ENCODE measurements at places on chromosomes 1 and 21. TPM values are rescaled to one million over a fixed set of nuclear protein-coding genes. Genes with fewer than 3 reads are reported as not detected.
A peak's percentile ranks its signal among the peaks of the same experiment; 100 is the strongest.

The DPYD gene
- total RNA-seq: 19.7 TPM

The PPP1R15B gene
- total RNA-seq: 43.5 TPM

DNA sequence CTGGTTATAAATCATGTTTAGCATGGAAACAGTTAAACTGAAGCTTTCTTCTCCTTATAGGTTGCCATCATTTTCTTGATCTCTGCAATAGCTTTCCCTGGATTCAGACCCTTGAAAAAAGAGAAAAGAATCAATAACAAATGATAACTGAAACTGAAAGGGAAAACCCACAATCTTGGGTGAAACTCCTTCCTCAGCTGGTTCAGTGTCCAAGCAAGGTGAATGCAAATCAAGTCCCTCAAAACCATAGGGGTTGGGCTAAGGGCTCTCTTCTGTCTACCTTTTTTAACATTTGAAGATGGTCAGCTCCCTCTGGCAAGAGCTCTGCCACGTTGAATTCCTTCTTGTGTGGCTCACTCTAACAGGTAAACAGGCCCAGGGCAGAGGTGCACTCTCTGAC lies 7.1 kb upstream of the ATP13A2 start:
- no peak overlapping the region for H3K27ac ChIP-seq
- H3K4me1 ChIP-seq: no peaks in the 10 kb centered on the region
- peaks cover 9% of the 10 kb centered on the region for H3K36me3 ChIP-seq
- H3K27me3 ChIP-seq: no peaks in the 10 kb centered on the region
- H3K4me3 ChIP-seq: no peak overlapping the region

- H3K4me3 ChIP-seq: peak within 1 kb of the TSS; percentile 53
- H3K36me3 ChIP-seq: no peaks in the 10 kb centered on the region
- H3K4me1 ChIP-seq: no peaks in the 10 kb centered on the region
- DNase-seq: peak; percentile 73
These were observed at the start of gene TSPAN2 for GRCh38 chr1:115089420-115090185. Gene TSPAN2, minus strand, starts transcription at chr1:115089503. Its CDS starts 71 bp downstream, at chr1:115089432.

DNA sequence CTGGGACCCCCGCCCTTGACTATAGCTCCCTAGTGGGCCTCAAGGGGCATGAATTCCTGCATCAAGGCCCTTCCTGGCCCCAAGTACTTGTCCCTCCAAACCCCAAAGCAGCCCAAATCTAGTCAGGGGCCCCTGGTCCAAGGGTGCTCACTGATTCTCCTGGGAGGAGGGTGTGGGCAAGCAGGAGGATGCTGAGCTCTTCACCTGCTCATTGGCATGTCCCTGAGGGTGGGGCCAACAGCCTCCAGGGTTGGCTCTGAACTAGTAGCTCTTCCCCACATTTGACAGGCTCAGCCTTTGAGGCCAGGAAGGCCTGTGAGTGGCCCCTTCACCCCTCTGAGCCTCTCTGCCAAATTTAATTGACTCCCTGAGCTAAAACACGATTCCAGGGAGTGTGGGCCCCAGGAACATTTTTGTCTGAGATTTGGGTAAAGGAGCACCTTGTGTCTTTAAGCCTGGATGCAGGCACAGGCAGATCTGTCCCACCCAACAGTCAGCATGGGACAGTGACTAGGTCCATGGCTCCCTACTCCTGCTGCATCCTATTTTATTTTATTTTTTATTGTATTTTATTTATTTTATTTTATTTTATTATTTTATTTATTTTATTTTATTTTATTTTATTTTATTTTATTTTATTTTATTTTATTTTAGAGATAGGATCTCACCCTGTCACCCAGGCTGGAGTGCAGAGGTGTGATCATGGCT lies 11.0 kb upstream of the WNT9A start:
- no peaks in the 10 kb centered on the region for H3K36me3 ChIP-seq
- H3K27me3 ChIP-seq: no peaks in the 10 kb centered on the region
- H3K27ac ChIP-seq: no peak overlapping the region
- no peak overlapping the region for H3K4me3 ChIP-seq

- DNase-seq: no peak
- no peak overlapping the region for H3K4me3 ChIP-seq
- no peaks in the 10 kb centered on the region for H3K4me1 ChIP-seq
- no peak overlapping the region for H3K27ac ChIP-seq
These were observed 61.9 kb downstream of the TBCE start for GRCh38 chr1:235429143-235429542.

GRCh38 chr1:209416039-209416438 lies 167.5 kb upstream of the CAMK1G start:
- no peaks in the 10 kb centered on the region for H3K36me3 ChIP-seq
- H3K27ac ChIP-seq: no peak overlapping the region
- peak; percentile 89 for DNase-seq
- H3K4me3 ChIP-seq: no peak overlapping the region

The MAP10 gene
- 0.82 TPM for total RNA-seq

DNA sequence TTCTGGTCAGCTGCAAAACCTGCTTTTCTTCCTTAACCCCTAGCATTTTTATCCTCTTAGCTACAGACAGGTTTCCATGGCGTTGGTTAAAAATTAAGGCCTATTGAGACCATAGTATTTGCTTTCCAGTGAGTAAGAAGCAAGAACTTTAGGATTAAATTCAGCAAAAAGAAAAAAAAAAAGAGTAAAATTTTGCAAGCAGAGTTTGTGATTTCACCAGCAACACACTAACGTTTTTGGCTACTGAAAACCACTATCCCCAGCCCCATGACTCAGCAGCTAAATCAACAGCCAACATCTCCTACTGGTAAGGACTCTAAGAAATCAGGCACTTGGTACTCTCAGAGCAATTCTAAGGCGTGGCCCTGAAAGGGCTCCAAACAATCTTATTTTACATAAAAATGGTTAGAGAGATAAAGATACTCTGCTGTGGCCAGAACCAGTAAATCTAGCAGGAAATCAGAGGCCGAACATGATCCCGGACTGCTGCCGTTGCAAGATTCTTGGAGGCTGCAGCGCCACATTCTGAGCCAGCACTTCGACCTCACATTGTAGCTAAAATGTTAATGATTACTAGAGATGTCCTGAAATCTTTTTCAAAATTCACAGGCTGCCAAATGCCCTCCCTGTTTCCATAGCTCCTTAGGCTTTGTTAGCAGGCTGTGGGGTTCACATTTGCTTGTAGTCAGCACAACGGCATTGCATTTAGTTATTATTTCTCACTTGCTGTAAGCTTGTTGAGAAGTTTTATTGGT lies 1.6 kb upstream of the ENO1 start:
- H3K27me3 ChIP-seq: no peaks in the 10 kb centered on the region
- peaks cover 12% of the 10 kb centered on the region for H3K4me1 ChIP-seq
- peak; percentile 73 for DNase-seq
- peak overlapping the region; percentile 95 for H3K27ac ChIP-seq

All from prostate gland (tissue), 2 donors.